ENCODE measurements at places on chromosomes 3 and 15. TPM values are rescaled to one million over a fixed set of nuclear protein-coding genes. Genes with fewer than 3 reads are reported as not detected.
A peak's percentile ranks its signal among the peaks of the same experiment; 100 is the strongest.

GRCh38 chr3:122377975-122378374, 5.1 kb downstream of the MIX23 start:
- no peak for DNase-seq
- no peak overlapping the region for H3K27ac ChIP-seq
- no peak overlapping the region for H3K4me3 ChIP-seq
- H3K36me3 ChIP-seq, result peaks cover 3% of the 10 kb centered on the region
- H3K27me3 ChIP-seq, result no peaks in the 10 kb centered on the region
- peaks cover 5% of the 10 kb centered on the region for H3K4me1 ChIP-seq

DNA sequence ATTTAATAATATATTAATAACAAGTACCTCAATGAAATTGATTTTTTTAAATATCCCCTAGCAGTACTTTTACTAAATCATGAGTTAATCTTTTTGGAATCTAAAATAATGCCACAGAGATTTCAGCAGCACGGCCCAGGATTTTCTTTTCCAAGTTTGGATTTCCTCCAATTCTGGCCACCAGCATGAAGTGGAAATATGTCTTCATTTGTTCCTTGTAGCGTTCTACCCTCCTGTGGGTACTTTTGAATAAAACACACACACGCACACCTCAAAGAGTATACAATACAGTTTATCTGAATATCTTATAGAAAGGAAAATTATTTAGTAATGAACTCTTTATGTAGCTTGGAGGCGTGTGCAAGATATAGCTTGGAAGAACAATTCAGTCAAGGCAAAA, 125.1 kb upstream of the STT3B start:
- H3K27me3 ChIP-seq, result no peaks in the 10 kb centered on the region
- no peak for DNase-seq
- no peaks in the 10 kb centered on the region for H3K4me1 ChIP-seq
- H3K27ac ChIP-seq, result no peak overlapping the region

DNA sequence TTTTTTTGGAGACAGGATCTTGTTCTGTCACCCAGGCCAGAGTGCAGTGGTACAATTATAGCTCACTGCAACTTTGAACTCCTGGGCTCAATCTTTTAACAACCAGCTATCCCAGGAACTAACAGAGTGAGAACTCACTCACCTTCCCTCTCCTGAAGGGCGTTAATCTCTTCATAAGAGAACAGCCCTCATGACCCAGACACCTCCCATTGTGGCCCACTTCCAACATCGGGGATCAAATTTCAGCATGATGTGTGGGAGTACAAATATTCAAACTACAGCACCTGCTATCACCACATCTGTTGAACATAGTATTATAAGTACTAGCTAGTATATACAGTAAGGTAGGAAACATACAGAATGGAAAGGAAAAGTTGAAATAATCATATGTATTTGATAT, 132.5 kb downstream of the DOCK3 start:
- no peak for DNase-seq
- no peaks in the 10 kb centered on the region for H3K27me3 ChIP-seq
- H3K36me3 ChIP-seq, result no peaks in the 10 kb centered on the region
- H3K4me3 ChIP-seq, result no peak overlapping the region

DNA sequence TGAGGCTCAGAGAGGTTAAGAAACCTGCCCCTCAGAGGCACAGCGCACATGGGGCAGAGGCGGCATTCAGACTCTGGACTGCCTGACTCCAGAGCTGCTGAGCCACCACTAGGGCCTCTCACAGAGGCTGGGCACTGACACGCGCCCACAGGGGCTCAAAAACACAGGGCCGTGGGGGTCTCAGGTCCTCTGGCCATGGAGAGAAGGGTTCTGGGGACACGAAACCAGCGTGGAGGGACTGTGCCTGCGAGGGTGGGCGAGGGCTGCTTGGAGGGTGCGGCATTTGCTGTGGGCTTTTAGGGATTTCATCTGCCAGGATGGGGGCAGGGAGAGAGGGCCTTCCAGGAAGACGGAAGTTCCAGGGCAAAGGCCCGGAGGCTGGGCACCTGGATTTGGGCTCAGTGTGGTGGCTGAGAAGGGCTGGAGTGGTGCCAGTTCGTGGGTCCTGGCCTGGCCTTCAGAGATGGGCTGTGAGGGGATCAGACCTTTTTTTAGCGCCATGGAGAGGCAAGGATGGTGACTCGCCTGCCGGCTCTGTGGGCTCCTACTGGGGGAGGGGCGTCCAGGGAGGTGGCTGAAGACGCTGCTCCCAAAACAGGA, 69.6 kb downstream of the EFCAB12 start:
- no peak overlapping the region for H3K4me3 ChIP-seq
- DNase-seq, result no peak
- H3K27me3 ChIP-seq, result no peaks in the 10 kb centered on the region
- H3K27ac ChIP-seq, result no peak overlapping the region

GRCh38 chr3:38837358-38837757, 21.3 kb upstream of the SCN10A start:
- no peak overlapping the region for H3K27ac ChIP-seq
- H3K4me3 ChIP-seq, result no peak overlapping the region
- H3K27me3 ChIP-seq, result no peaks in the 10 kb centered on the region
- H3K4me1 ChIP-seq, result no peaks in the 10 kb centered on the region

DNA sequence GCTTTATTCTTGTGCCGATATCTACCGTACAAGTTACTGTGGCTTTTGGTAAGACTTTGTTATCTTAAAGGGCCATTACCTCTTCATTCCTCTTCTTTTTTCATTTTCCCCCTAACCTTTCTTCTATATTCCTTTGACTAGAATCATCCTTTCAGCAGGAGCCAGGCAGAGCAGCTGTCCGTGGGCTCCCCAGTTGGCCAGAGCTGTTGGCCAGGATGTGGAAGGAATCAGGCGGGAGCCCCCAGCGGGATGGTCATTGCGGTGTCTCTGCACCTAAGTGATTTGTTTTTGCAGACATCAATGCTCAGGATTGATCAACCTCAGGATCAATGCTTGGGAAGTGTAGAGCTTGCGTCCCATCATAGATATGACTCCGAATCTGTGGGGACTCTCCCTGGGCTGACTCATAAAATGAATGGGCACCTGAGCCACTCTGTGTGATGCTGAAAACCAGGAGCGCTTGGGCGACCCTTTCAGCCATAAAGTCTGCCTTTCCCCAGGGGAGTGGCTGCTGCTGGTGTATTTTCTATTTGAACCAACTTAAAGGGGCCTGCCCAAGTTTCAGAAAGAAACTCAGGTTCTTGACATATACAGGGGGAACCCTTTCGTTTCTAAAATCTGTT, 21.7 kb downstream of the APBA2 start:
- DNase-seq, result no peak
- H3K4me1 ChIP-seq, result no peaks in the 10 kb centered on the region
- no peak overlapping the region for H3K27ac ChIP-seq
- H3K36me3 ChIP-seq, result no peaks in the 10 kb centered on the region

PLA2G4D gene
- not detected for total RNA-seq

EPHA6 gene
- 0.57 TPM for total RNA-seq

WNT5A gene
- 0.54 TPM for total RNA-seq

HYAL3 gene
- total RNA-seq, result 3.9 TPM

GRCh38 chr3:170835336-170835735, 34.7 kb downstream of the RPL22L1 start:
- H3K4me3 ChIP-seq, result no peak overlapping the region
- H3K4me1 ChIP-seq, result no peaks in the 10 kb centered on the region
- no peak for DNase-seq
- peaks cover 14% of the 10 kb centered on the region for H3K27me3 ChIP-seq

- H3K27ac ChIP-seq, result no peak overlapping the region
- DNase-seq, result no peak
- H3K4me3 ChIP-seq, result no peak overlapping the region
- no peaks in the 10 kb centered on the region for H3K27me3 ChIP-seq
Observed at GRCh38 chr15:91936182-91936775, 82.8 kb downstream of the SLCO3A1 start.

EPB42 gene
- 0.10 TPM for total RNA-seq

- peaks cover 2% of the 10 kb centered on the region for H3K4me1 ChIP-seq
- H3K4me3 ChIP-seq, result no peak overlapping the region
- H3K36me3 ChIP-seq, result peaks cover 4% of the 10 kb centered on the region
- no peaks in the 10 kb centered on the region for H3K27me3 ChIP-seq
Observed at GRCh38 chr15:51884517-51885236, 55.2 kb downstream of the TMOD3 start.

GRCh38 chr3:178901204-178901603, 170.4 kb downstream of the ZMAT3 start:
- H3K27ac ChIP-seq, result no peak overlapping the region
- no peaks in the 10 kb centered on the region for H3K36me3 ChIP-seq
- H3K4me1 ChIP-seq, result no peaks in the 10 kb centered on the region
- H3K27me3 ChIP-seq, result no peaks in the 10 kb centered on the region
- H3K4me3 ChIP-seq, result no peak overlapping the region

FAM81A gene
- total RNA-seq, result 7.3 TPM

DNA sequence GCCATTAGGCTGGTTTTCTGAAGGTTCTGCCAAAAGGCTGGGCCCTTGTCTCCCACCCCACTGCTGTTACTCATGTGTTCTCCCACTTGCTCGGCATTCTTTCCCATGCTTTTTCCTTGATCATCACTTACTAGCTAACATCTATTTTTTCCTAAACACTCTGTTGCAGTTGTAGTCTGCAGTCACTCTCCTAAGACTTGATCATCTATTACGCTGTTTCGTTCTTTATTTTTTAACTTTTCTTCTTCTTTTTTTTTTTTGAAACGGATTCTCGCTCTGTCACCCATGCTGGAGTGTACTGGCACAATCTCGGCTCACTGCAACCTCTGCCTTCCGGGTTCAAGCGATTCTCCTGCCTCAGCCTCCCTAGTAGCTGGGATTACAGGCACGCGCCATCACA, 176.3 kb downstream of the IGF1R start:
- no peaks in the 10 kb centered on the region for H3K27me3 ChIP-seq
- H3K4me1 ChIP-seq, result peaks cover 5% of the 10 kb centered on the region
- DNase-seq, result no peak
- no peaks in the 10 kb centered on the region for H3K36me3 ChIP-seq
- H3K27ac ChIP-seq, result no peak overlapping the region

NTRK3 gene
- not detected for total RNA-seq

GRCh38 chr3:27535809-27536392, 51.7 kb upstream of the SLC4A7 start:
- peak overlapping the region; percentile 99 for H3K27ac ChIP-seq
- H3K4me1 ChIP-seq, result peaks cover 46% of the 10 kb centered on the region
- peak; percentile 48 for DNase-seq
- H3K36me3 ChIP-seq, result no peaks in the 10 kb centered on the region
- no peaks in the 10 kb centered on the region for H3K27me3 ChIP-seq

HDC gene
- not detected for total RNA-seq

DNA sequence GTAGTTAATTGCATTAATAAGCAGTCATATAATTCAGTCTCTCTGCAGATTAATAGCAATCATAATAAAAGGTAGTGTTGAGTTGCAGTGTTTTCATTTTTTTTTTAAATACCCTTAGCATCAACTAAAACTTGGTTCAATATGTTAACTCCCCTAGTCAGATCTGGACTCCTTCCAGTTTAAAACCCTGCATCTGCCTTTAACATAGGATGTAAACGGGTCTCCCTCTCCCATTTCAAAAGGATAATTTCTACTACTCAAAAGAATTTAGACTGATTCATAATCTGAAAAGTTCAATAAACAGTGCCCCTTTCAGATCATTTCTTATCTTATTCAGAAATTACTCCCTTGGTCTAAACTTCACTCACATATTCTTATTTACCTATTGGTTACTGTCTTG, 11.4 kb downstream of the CPOX start:
- DNase-seq, result no peak
- H3K36me3 ChIP-seq, result 0 out of 2 replicates have a peak, but pooled peaks cover 4% of the 10 kb centered on the region
- H3K4me3 ChIP-seq, result no peak overlapping the region
- H3K27me3 ChIP-seq, result no peaks in the 10 kb centered on the region
- H3K27ac ChIP-seq, result no peak overlapping the region
- no peaks in the 10 kb centered on the region for H3K4me1 ChIP-seq

- H3K27me3 ChIP-seq, result no peaks in the 10 kb centered on the region
- H3K4me3 ChIP-seq, result no peak overlapping the region
- H3K36me3 ChIP-seq, result no peaks in the 10 kb centered on the region
Observed at GRCh38 chr15:59172289-59172901, 34.2 kb upstream of the LDHAL6B start.

GRCh38 chr15:50107591-50108408, 11.2 kb downstream of the ATP8B4 start:
- H3K4me3 ChIP-seq, result no peak overlapping the region
- no peaks in the 10 kb centered on the region for H3K4me1 ChIP-seq
- H3K36me3 ChIP-seq, result no peaks in the 10 kb centered on the region
- H3K27me3 ChIP-seq, result peaks cover 6% of the 10 kb centered on the region
- DNase-seq, result no peak

- no peak overlapping the region for H3K27ac ChIP-seq
- no peaks in the 10 kb centered on the region for H3K27me3 ChIP-seq
- H3K4me1 ChIP-seq, result no peaks in the 10 kb centered on the region
- DNase-seq, result peak; percentile 71
- no peaks in the 10 kb centered on the region for H3K36me3 ChIP-seq
- H3K4me3 ChIP-seq, result no peak overlapping the region
Observed at GRCh38 chr15:86611417-86612040, 531.9 kb downstream of the AGBL1 start.

DNA sequence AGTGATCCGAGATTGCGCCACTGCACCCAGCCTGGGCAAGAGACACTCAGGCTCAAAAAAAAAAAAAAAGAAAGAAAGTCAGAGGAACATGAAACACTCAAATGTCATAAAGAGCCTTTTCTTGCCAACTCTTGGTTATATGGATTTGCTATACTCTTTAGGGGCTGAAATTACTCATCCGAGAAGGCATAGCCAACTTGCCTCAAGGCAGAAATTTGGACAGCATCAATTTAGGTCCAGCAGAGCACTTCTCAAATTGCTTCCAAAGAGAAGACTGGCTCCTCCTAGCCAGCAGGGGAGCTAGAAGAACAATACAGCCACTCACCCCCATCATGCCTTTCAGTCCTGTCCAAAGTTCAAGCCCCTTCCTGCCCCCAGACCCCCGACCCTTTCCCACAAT, 43.8 kb downstream of the OSBPL10 start:
- no peak for DNase-seq
- H3K4me1 ChIP-seq, result peaks cover 32% of the 10 kb centered on the region
- no peaks in the 10 kb centered on the region for H3K27me3 ChIP-seq
- no peaks in the 10 kb centered on the region for H3K36me3 ChIP-seq
- no peak overlapping the region for H3K27ac ChIP-seq

- DNase-seq, result no peak
- no peaks in the 10 kb centered on the region for H3K27me3 ChIP-seq
- no peak overlapping the region for H3K27ac ChIP-seq
- H3K4me3 ChIP-seq, result no peak overlapping the region
- H3K36me3 ChIP-seq, result no peaks in the 10 kb centered on the region
Observed at GRCh38 chr3:126261037-126261436, 80.7 kb upstream of the ALDH1L1 start.

DNA sequence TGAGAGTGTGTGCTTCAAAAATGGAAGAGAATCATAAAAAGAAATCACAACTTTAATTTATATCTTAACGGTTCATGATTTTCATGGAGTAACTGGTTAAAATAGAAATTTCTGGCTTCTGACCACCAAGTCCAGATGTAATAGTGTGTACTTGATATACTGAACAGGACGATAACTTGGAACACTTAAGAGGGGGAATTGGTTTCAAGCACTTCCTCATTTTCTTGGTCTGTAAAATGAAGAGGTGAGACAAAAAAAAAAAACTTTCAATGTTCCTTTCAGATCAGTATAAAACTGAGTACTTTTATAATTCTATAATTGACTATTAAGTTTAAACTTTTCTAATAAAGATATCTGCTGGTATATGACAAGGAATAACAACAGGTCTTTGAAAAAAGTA, 64.0 kb upstream of the TRA2B start:
- no peak overlapping the region for H3K4me3 ChIP-seq
- DNase-seq, result no peak
- no peaks in the 10 kb centered on the region for H3K36me3 ChIP-seq

ERICH6 gene
- total RNA-seq, result 0.28 TPM

GRCh38 chr15:23628612-23629233, 18.9 kb downstream of the MAGEL2 start:
- no peak overlapping the region for H3K27ac ChIP-seq
- no peak overlapping the region for H3K4me3 ChIP-seq
- no peaks in the 10 kb centered on the region for H3K27me3 ChIP-seq
- H3K4me1 ChIP-seq, result no peaks in the 10 kb centered on the region
- no peaks in the 10 kb centered on the region for H3K36me3 ChIP-seq
